ENCODE measurements at places on chromosomes 12 and 14. TPM values are rescaled to one million over a fixed set of nuclear protein-coding genes. Genes with fewer than 3 reads are reported as not detected.

The NXPH4 gene
- 4.1 TPM for total RNA-seq

The SOAT2 gene
- 0.10 TPM for total RNA-seq

The NPFF gene
- total RNA-seq, result not detected

The CLEC4D gene
- not detected for total RNA-seq

The B4GALNT1 gene
- total RNA-seq, result 44.4 TPM

Data from A549 treated with Hydrocortisone at 1 μM for 4 hours (cell line).